ENCODE measurements at places on chromosomes 1 and 21. TPM values are rescaled to one million over a fixed set of nuclear protein-coding genes. Genes with fewer than 3 reads are reported as not detected.

DNA sequence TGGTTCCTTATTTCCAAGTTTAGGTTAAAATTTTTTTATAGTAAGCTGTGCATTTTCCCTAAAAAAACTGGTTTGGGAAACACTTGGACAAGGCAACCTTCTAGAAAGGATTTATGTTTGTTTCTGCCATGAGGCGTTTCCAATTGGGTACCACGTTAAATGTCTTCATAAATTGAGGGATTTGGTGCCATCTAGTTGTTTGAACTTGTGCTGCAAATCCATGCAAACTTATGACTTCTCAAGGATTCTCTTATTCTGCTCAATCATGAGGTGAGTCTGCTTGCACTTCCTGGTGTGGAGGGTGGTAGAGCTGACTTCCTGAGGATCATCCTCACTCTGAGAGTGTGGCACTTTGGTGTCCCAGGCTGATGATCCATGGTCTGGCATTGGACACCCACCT is 123.3 kb downstream of the PCNX2 start:
- no peak for DNase-seq

GRCh38 chr1:28144203-28145135 is 32.0 kb downstream of the PTAFR start:
- no peak for DNase-seq

Gene MYBPH
- not detected for total RNA-seq

DNA sequence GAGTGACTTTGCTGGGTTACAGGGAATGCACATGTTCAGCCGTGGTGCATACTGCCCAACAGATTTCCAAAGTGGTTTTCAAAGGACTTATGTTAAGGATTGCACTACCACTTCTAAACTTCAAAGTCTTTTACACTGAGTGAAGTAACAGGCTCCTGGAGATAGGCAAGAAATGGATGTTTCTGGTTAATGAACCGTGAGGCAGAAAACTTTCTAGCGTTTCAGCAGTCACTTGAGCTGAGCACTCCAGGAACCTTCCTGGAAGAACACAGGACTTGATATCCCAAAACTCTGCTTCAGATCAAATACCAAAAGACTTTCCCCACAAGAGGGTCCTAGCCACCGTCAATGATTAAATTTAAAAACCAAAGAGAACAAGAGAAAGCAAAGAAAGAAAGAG is 74.3 kb upstream of the ATP1A1 start:
- no peak for DNase-seq

- DNase-seq = no peak
Measured at GRCh38 chr1:248850536-248851251, 8.2 kb downstream of the ZNF692 start.

DNA sequence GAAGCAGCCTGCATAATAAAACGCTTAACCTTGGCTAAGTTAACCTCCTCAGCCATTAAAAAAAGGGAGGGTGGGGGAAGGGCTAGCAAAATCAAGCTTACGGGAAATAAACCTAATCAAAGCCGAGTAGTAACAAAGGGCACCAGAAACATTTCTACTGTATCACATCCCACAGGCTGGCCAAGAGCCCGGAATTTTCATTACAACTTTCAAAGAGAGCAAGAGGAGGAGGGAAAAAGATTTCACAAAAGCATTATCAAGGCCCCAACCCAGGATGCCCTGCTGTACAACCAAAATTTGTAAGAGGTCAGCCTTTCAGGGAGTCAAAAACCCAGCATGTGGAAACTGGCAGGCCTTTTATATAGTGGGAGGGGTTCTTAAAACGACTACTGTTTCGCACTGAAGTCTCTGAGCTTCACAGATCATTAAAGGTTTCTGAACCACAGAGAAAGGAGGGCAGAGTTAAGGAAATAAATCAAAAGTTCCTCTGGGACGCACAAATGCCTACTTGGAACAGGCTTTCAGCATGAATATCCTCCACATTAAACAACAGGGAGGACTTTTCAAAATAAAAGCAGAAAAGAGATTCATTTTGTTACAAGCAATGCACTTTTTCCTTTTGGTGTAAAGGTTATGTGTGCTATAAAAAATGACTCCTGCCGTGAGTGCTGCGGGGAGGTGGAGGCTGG is 90.4 kb downstream of the SLC45A1 start:
- DNase-seq = no peak

Gene IL19
- total RNA-seq = not detected

DNA sequence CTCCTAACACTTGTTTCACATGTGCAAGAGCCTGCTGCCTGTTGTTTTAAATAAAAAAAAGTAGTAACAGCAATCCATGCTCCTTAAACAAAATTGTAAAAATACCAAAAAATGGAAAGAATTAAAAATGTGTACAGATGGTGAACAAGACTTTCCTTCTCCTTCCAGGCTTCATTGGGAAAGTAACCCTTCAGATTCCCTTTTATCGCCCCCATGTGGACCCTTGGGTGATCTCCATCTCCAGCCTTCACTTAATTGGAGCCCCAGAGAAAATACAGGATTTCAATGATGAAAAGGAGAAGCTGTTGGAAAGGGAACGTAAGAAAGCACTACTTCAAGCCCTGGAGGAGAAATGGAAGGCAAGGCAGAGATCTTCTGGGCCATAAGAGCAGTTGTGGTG is 14.2 kb downstream of the VPS13D start:
- no peak for DNase-seq

Gene FMO3
- not detected for total RNA-seq

Gene YY1AP1
- total RNA-seq = 62.0 TPM

DNA sequence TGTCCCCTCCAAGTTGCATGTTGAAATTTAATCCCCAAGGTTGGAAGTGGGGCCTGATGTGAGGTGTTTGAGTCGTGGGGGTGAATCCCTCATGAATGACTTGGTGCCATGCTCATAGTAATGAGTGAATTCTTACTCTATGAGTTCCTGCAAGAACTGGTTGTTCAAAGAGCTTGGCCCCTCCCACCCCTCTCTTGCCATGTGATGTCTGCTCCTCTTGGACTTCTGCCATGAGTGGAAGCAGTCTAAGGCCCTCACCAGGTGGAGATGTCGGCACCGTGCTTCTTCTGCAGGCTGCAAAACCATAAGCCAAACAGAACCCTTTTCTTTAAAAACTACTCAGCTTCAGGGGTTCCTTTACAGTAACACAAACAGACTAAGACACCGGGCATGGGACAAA is 14.3 kb downstream of the G0S2 start:
- no peak for DNase-seq

Gene CEP350
- 30.9 TPM for total RNA-seq

DNA sequence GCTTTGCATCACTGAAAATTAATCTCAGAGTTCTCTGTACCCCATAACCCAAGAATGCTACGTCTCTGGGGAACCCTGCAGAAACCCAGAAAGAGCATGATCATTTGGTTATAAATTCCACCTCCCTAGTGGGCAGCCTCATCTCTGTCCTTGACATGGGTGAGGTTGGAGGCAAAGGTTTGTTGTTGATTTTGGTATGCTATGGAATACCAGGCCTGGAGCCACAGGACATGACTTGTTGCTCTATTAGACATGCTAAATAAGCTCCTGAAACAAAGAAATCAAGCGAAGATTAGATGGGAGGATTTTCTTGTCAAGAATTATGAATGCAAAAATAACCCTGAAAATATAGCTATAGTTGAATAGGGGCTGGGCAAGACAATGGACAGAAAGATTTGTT is 197.4 kb upstream of the CAMK1G start:
- DNase-seq = no peak

Gene PDPN
- 199 TPM for total RNA-seq

Gene C1QB
- not detected for total RNA-seq

Gene ISG15
- total RNA-seq = 40.8 TPM

Gene HENMT1
- 6.6 TPM for total RNA-seq

DNA sequence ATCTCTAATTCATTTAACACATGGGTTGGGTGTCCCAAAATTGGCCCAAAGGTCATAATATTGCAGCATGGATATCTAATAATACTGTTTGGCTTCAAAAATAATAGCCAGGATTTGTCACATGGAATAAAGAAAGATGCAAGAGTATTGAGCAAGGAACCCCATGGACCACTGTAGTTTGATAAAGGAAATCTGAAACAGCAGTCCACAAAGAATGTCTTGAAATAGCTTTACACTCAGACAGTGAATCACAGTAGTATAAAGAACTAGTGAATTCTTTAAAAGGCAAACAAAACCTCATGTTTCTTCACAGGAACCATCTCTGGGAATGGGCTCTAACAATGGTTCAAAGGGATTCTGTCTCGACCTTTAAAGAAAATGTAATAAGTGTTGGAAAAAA is 576.1 kb upstream of the ZRANB2 start:
- DNase-seq = no peak

GRCh38 chr1:12285496-12286143 is 55.8 kb downstream of the VPS13D start:
- no peak for DNase-seq

DNA sequence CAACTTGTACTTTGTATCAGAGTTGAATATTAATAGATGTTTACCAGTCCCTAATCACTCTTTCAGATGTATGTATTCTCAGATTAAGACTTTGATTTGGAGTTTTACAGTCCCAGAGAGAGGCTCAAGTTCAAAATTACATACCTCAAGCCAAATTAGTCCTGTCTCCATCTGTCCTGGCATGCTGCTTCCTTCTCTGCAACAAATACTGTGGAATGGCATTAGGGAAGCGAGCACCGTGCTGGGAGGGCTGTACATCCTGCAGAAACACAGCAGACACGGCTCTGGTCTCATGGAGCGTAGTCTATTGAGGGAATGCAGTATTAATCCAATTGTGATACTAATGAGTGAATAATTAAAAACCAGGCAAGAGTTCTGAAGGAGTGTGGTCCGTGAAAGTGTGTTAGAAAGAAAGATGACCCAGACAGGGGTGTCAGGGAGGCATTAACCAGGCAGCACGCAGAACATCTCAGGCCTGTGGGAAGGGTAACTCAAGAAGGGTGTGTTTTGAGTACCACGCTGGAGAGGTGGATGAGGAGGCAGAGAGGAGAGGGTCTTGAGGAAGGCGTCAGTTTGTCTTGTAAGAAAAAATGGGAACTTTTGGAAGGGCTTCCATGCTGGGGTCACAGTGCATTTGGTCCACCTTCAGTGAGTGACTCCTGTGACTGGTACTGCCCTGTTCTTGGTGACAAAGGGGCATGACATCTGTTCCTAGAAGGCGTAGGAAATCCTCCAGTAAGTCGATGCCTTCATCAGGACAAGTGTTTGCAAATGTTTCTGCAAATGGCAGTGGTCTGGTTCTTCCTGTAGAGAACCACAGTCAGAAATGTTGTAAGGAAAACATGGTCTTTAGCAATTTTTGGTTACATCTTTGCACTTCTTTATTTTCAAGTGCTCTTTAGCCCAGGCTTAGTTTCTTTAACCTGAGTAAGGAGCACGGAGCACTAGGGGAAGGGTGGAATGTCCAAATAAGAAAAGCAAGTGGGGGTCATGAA is 1.6 kb downstream of the RAB4A start:
- DNase-seq = no peak

DNA sequence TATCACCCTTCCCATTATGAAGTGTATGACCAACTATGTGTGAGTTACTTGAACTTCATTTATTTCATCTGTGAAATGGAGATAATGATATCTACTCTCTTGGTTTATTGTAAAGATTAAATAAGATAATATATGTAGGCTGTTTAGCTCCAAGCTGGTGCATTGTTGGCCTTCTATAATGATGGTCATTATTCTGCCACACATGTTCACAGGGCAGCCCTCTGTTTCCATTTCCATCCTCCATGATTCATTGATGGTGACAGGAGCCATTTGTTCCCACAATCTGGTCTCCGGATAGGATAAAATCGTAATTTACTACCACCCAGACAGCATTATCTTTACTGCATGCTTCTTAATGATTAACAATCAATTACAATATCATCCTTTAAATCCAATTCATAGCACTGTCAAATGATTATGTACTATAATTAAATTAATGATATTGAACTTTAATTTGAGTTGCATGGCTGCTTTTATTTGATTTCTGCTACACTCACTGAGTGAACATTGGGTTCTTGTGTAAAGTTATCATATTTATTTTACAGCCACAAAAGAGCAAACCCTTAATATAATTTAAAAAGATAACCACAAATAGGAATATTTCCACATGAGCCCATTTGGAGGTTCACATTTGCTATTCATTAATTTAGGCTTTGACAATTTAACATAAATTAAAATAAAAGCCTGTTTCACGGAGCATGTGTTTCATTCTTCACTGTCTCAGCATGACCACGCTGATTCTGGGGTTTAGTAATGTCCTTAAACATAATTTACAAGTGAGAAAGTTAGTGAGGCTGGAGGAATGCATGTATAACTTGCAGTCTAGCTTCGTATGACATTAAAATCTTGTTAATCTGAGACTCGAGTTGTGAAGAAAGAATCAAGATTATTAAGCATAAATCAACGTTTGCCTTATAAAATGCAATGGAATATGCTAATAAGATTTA is 596.4 kb upstream of the ZRANB2 start:
- DNase-seq = no peak

- no peak for DNase-seq
Measured at GRCh38 chr1:14148526-14148925, 448.5 kb downstream of the PRDM2 start.

Gene TNFRSF14
- total RNA-seq = 0.29 TPM

Gene APOBEC4
- total RNA-seq = not detected

Gene TCHHL1
- not detected for total RNA-seq

DNA sequence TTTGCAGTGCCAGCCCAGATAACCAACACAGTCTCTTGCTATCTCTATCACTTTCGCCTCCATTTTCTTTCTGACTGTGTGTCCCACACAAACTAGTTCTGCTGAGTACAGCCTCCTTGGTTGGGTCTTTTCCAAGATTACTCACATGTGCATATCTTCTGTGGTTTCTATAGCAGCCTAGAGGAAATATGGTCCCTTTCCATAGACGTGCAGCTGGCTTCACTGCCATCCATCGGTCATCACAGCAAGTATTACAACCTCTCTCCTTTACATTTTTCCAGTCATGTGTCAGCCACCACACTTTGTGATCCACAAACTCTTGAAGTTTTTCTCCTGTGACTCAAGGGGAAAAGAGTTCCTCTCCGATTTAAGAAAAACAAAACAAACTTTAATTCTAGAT is 893.4 kb upstream of the ADGRL4 start:
- DNase-seq = no peak

DNA sequence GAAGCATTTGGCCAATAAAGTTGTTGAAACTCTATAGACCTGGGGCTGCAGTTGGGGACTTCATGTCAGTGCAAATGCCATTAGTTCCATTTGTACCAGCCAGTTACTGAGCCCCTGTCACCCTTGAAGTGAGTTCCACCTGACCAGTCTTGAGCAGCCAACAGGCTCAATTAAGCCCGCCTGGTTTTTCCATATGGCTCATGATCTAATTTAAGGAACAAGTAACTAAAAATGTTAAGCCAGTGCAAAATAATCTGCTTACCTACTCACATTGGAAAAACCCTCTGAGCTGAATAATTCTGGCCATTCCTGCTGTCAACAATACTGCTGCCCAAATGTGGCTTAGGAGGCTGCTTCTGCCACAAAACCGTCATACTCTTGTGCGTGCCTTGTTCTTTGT is 21.6 kb downstream of the NSUN4 start:
- no peak for DNase-seq

DNA sequence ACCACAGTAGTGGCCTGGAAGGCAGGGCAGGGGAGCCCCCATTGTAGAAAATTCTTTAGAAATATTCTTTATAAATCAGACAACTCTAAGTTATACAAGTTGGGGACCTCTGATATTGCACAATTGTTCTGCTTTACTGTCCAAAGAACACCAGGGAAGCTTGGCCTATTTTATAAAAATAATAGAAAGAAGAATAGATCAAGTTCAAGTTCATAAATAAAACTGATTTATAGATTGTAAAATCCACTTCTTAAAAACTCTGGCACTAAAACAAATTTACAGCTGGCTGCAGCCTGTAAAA is 55.0 kb upstream of the GALNT2 start:
- no peak for DNase-seq

Gene CLCA4
- not detected for total RNA-seq

Measured in H9 (cell line).